A549 (cell line): ENCODE measurements at places on chromosomes 1 and 21. TPM values are rescaled to one million over a fixed set of nuclear protein-coding genes. Genes with fewer than 3 reads are reported as not detected.

The DNM3 gene
- polyA plus RNA-seq = 0.34 to 0.57 TPM (median 0.55 TPM) in 3 replicates

The SPRR1B gene
- not detected in 3 replicates for polyA plus RNA-seq

The SETD4 gene
- polyA plus RNA-seq = 10.3 to 10.5 TPM (median 10.4 TPM) in 3 replicates

The NPR1 gene
- 0.96 to 1.9 TPM (median 1.7 TPM) in 3 replicates for polyA plus RNA-seq

The AKR1A1 gene
- polyA plus RNA-seq = 77.3 to 92.8 TPM (median 89.0 TPM) in 3 replicates

The CHI3L2 gene
- 0.22 to 0.43 TPM (median 0.42 TPM) in 3 replicates for polyA plus RNA-seq

The LBR gene
- polyA plus RNA-seq = 39.2 to 40.8 TPM (median 39.8 TPM) in 3 replicates

The MATN1 gene
- polyA plus RNA-seq = 0.05 to 0.17 TPM (median 0.10 TPM) in 3 replicates

The CDK18 gene
- 1.4 to 2.3 TPM (median 2.0 TPM) in 3 replicates for polyA plus RNA-seq

The APCS gene
- polyA plus RNA-seq = not detected in 3 replicates

The LCE1C gene
- not detected in 3 replicates for polyA plus RNA-seq

The KIF26B gene
- 0.01 to 0.04 TPM (median 0.04 TPM) in 3 replicates for polyA plus RNA-seq

The FMO3 gene
- not detected in 3 replicates for polyA plus RNA-seq

The ROR1 gene
- 6.5 to 9.4 TPM (median 8.2 TPM) in 3 replicates for polyA plus RNA-seq

The SYCP1 gene
- not detected in 3 replicates for polyA plus RNA-seq

The INKA2 gene
- polyA plus RNA-seq = 1.3 to 2.1 TPM (median 1.8 TPM) in 3 replicates
